ENCODE measurements at places on chromosomes 16 and 17. TPM values are rescaled to one million over a fixed set of nuclear protein-coding genes. Genes with fewer than 3 reads are reported as not detected.

ALOX15B gene
- total RNA-seq, result 2.8 TPM

CES1 gene
- total RNA-seq, result 34.6 TPM

PPP1R1B gene
- 8.4 TPM for total RNA-seq

SLC4A1 gene
- not detected for total RNA-seq

- H3K36me3 ChIP-seq, result no peaks in the 10 kb centered on the region
- peak overlapping the region; percentile 25 for H3K27ac ChIP-seq
- no peak overlapping the region for H3K4me3 ChIP-seq
- DNase-seq, result no peak
- peaks cover 10% of the 10 kb centered on the region for H3K4me1 ChIP-seq
Observed at GRCh38 chr17:67434061-67434525, 57.0 kb downstream of the PITPNC1 start.

GRCh38 chr17:4446326-4447071 lies 12.8 kb downstream of the SPNS3 start:
- H3K4me3 ChIP-seq, result no peak overlapping the region
- H3K27me3 ChIP-seq, result no peaks in the 10 kb centered on the region
- DNase-seq, result no peak

- DNase-seq, result no peak
- H3K4me3 ChIP-seq, result no peak overlapping the region
- no peaks in the 10 kb centered on the region for H3K4me1 ChIP-seq
- no peak overlapping the region for H3K27ac ChIP-seq
Observed at GRCh38 chr16:6446370-6446769, 886.3 kb upstream of the RBFOX1 start.

GRCh38 chr17:62892870-62893338 lies 73.1 kb upstream of the TANC2 start:
- peaks cover 5% of the 10 kb centered on the region for H3K4me1 ChIP-seq
- no peaks in the 10 kb centered on the region for H3K36me3 ChIP-seq
- H3K27ac ChIP-seq, result peak overlapping the region; percentile 25
- no peak overlapping the region for H3K4me3 ChIP-seq
- no peaks in the 10 kb centered on the region for H3K27me3 ChIP-seq

- no peak overlapping the region for H3K4me3 ChIP-seq
- H3K4me1 ChIP-seq, result peaks cover 27% of the 10 kb centered on the region
- peaks cover under 1% of the 10 kb centered on the region for H3K36me3 ChIP-seq
- H3K27ac ChIP-seq, result peak overlapping the region; percentile 66
- no peaks in the 10 kb centered on the region for H3K27me3 ChIP-seq
- DNase-seq, result no peak
Observed at GRCh38 chr17:633133-633532, 81.5 kb downstream of the VPS53 start.

DNA sequence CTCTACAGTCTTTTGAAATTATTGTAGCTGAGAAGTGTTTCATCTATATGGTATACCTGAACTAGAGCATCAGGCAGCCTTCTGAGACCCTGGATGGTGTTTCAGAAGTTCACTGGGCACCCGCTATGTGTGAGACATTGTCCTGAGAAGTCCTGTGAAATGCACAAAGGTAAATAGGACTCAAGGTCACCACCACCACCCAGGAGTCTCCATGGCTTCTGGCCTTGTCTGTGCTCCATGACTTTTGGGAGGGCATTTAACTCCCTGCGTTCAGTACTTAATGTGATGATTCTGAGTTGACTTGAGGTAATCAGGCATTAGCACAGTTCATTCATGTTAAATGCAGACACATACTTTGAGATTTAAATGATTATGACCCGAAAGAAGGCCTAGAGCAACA lies 1.1 kb downstream of the MLYCD start:
- H3K27me3 ChIP-seq, result no peaks in the 10 kb centered on the region
- DNase-seq, result no peak
- H3K27ac ChIP-seq, result peak overlapping the region; percentile 95
- H3K4me1 ChIP-seq, result peaks cover 57% of the 10 kb centered on the region

DNA sequence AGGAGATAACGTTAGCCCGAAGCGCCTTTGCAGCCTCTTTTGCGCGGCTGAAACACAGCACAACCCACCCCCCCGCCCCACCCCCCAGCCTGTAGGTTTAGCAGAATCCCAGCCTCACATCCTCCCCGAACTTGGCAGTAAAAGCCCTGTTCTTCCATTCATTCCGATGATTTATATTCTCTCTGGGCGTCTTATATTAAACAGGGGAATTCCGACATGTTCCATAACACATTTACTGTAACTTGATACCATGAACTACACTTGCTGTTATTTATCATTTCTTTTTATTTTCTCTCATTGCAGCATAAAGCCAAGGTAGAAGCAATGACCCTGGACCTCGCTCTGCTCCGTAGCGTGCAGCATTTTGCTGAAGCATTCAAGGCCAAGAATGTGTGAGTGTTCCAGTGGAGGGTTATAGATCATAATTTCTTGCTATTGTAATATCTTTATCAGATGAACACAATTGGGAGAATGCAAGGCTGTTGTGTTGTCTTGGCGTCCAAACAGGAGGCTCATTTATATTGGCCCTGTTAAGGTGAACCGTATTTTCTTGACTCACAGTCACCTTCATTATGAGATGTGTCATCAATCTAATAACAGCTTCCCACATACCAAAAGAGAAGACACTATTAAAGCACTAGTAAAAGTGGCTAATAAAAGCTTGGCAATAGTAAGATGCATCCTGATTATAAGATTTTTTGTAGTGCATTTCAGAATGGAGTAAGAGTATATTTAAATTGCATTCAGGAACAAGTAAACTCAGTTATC lies 287.3 kb downstream of the WWOX start:
- no peak overlapping the region for H3K4me3 ChIP-seq
- H3K27ac ChIP-seq, result no peak overlapping the region
- peaks cover 47% of the 10 kb centered on the region for H3K4me1 ChIP-seq
- no peak for DNase-seq
- no peaks in the 10 kb centered on the region for H3K27me3 ChIP-seq

DNA sequence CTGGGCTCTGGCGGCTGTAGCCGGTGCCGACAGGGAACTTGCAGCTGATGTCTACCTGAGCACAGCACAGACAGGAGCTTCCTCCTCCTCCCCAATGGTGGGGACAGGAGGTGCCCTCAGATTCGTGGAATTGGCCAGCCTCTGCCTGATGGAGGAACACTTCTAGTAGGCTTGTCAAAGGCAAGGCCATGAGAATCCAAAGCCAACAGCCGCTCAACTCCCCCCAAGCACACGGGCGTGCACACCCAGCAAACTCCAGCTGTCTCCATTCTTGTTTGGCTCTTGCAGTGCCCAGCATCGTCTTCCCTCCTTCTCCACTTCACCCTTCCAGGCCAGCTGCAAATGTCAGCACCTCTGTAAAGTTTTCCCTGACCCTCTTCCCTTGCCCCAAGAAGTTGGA lies 35.1 kb downstream of the SCNN1G start:
- no peak overlapping the region for H3K27ac ChIP-seq
- H3K4me3 ChIP-seq, result no peak overlapping the region
- H3K27me3 ChIP-seq, result no peaks in the 10 kb centered on the region
- H3K36me3 ChIP-seq, result no peaks in the 10 kb centered on the region
- no peaks in the 10 kb centered on the region for H3K4me1 ChIP-seq
- DNase-seq, result no peak

GRCh38 chr16:1724491-1724890 lies 18.5 kb downstream of the MAPK8IP3 start:
- H3K4me3 ChIP-seq, result no peak overlapping the region
- no peaks in the 10 kb centered on the region for H3K27me3 ChIP-seq
- H3K27ac ChIP-seq, result no peak overlapping the region
- H3K4me1 ChIP-seq, result peaks cover 28% of the 10 kb centered on the region

Data from sigmoid colon (tissue), 7 donors.